ENCODE measurements at places on chromosomes 6 and 20. TPM values are rescaled to one million over a fixed set of nuclear protein-coding genes. Genes with fewer than 3 reads are reported as not detected.

- H3K27me3 ChIP-seq = no peaks in the 10 kb centered on the region
- no peak overlapping the region for H3K27ac ChIP-seq
- no peaks in the 10 kb centered on the region for H3K4me1 ChIP-seq
- no peak overlapping the region for H3K4me3 ChIP-seq
Observed at GRCh38 chr6:15048367-15048766, 197.5 kb upstream of the JARID2 start.

DNA sequence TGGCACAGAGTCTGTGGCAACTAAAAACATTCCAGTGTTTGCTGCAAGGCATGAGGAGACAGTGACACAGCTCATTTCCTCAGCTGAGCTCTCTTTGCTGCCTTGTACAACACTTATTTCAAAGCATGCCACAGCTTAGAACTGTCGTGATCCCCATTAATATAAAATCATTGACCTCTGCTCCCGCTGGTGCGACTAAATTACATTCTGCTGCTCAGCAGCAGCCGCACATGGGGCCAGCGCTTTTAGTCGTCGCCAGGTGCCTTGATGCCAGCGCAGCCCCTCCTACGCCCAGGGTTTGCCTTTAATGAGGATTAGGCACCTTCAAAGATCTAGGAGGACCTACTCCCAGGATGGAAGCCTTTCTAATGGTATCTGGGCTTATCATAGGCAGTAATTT lies 717.9 kb upstream of the POU3F2 start:
- H3K36me3 ChIP-seq = no peaks in the 10 kb centered on the region
- DNase-seq = peak; percentile 16
- no peaks in the 10 kb centered on the region for H3K27me3 ChIP-seq
- H3K27ac ChIP-seq = no peak overlapping the region

- no peak overlapping the region for H3K4me3 ChIP-seq
- no peaks in the 10 kb centered on the region for H3K4me1 ChIP-seq
- no peaks in the 10 kb centered on the region for H3K36me3 ChIP-seq
- no peaks in the 10 kb centered on the region for H3K27me3 ChIP-seq
Observed at GRCh38 chr6:17167327-17167979, 65.6 kb downstream of the STMND1 start.

Gene GPX5
- total RNA-seq = not detected

Gene FNDC11
- 1.6 TPM for total RNA-seq

DNA sequence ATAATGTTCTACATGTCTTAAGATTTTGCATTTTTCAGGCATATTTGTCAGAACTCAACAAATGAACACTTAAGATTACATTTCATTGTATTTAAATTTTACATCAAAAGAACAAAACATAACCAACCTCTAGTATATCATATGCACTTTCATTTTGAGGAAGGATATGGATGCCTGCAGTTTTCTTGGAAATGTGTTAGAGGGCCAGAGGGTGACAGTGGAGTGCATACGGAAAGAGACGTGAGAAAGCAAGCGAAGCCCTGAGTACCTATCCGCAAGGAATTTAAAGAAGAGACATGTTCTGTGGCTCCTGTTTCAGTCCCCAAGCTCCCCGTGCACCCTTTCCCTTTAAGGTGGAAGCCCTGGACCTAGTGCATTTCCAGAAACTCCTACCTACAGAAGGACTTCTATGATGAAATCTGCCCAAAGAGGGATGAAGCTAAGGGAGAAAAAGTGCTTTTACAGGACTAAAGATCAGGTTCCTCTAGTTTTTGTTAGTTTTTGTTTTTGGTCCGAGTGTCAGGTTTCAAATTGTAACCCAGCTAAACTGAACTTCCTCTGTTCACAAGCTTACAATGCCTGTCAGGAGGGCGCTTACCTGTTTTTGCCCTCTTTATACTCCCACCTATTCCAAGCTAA lies 38.8 kb downstream of the EZR start:
- H3K4me1 ChIP-seq = peaks cover 21% of the 10 kb centered on the region
- no peaks in the 10 kb centered on the region for H3K27me3 ChIP-seq
- no peak overlapping the region for H3K4me3 ChIP-seq
- H3K36me3 ChIP-seq = peaks cover 47% of the 10 kb centered on the region

DNA sequence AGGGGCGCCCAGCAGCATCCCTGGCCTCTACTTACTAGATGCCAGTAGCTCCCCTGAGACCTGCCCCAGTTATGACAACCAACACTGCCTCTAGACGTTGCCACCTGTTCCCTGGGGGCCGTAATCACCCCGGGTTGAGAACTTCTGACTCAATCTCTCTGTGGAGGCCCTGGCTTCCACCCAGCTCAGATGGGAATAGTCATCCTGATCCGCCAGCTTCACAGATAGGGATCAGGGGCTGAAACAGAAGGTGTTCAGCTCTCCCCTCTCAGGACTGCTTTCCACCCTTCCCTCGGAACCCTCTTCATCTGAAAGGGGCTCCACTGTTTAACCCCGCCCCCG lies 3.3 kb downstream of the CAPN11 start:
- DNase-seq = no peak

Gene CFAP61
- total RNA-seq = 2.6 TPM

- H3K36me3 ChIP-seq = no peaks in the 10 kb centered on the region
- no peak for DNase-seq
- H3K4me3 ChIP-seq = no peak overlapping the region
- no peak overlapping the region for H3K27ac ChIP-seq
Observed at GRCh38 chr6:13384966-13385365, 56.6 kb upstream of the TBC1D7 start.

GRCh38 chr6:56959938-56960337 lies 5.0 kb downstream of the BEND6 start:
- no peak overlapping the region for H3K4me3 ChIP-seq
- no peaks in the 10 kb centered on the region for H3K4me1 ChIP-seq
- H3K27ac ChIP-seq = no peak overlapping the region
- DNase-seq = no peak

DNA sequence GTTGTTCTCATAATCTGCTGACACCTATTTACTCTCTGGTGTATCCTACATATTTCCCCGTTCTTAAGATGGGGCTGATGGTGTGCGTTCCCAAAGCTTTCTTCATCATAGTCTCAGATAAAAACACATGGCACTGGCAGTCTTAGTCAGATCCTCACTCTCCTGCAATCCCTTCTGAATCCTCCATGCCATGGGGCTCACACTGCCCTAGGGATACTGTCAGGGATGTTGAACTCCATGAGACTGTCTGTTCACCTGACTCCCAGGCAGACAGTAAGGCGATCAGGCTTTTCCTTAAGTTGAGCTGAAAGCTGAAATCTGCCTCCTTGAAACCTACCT lies 76.0 kb downstream of the SLX4IP start:
- peaks cover 5% of the 10 kb centered on the region for H3K4me1 ChIP-seq
- no peaks in the 10 kb centered on the region for H3K36me3 ChIP-seq
- H3K4me3 ChIP-seq = no peak overlapping the region
- DNase-seq = no peak
- no peaks in the 10 kb centered on the region for H3K27me3 ChIP-seq

Gene WFDC10B
- 0.60 TPM for total RNA-seq

Measured in kidney (tissue), 22 donors.